ENCODE measurements at places on chromosomes 5 and 9. TPM values are rescaled to one million over a fixed set of nuclear protein-coding genes. Genes with fewer than 3 reads are reported as not detected.

GRCh38 chr9:31153250-31153840 lies 1231.1 kb upstream of the ACO1 start:
- H3K36me3 ChIP-seq = no peaks in the 10 kb centered on the region
- H3K4me3 ChIP-seq = no peak overlapping the region
- H3K27me3 ChIP-seq = no peaks in the 10 kb centered on the region
- no peaks in the 10 kb centered on the region for H3K4me1 ChIP-seq
- H3K27ac ChIP-seq = no peak overlapping the region

DNA sequence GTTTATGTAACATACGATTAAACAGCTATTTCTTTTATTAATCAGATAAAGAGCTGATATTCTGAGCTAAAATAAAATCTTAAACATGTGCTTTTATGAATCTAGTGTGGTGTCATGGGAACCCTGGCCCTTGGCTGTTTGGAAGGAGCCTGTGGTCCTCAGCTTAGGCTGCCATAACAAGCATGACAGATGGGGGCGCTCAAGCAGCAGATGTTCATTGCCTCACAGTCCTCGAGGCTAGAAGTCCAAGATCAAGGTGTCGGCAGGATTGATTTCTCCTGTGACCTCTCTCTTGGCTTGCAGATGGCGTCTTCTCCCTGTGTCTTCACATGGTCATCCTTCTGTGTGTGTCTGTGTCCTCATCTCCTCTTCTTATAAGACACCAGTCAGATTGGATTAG lies 448.2 kb downstream of the GADD45G start:
- no peak overlapping the region for H3K4me3 ChIP-seq
- DNase-seq = no peak
- no peaks in the 10 kb centered on the region for H3K36me3 ChIP-seq
- H3K27me3 ChIP-seq = no peaks in the 10 kb centered on the region
- no peak overlapping the region for H3K27ac ChIP-seq

DNA sequence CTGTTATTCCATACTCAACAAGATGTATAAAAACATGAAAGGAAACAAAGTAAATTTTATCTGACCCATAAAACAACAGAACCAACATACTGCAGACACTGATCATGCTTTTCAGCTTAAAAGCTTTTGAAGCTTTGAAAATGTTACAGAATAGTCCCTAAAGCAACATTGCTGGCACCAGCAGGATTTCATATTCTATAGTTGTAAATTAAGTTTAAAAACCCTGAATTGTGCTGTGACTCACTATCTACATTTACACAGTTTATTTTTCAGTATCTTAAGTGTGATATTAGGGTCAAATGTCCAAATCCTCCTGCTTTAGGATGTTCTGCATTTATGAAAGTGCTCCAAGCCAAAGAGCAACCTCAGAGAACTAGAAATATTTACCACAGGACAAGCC lies 59.9 kb downstream of the ZFR start:
- H3K27ac ChIP-seq = no peak overlapping the region
- H3K36me3 ChIP-seq = no peaks in the 10 kb centered on the region

DNA sequence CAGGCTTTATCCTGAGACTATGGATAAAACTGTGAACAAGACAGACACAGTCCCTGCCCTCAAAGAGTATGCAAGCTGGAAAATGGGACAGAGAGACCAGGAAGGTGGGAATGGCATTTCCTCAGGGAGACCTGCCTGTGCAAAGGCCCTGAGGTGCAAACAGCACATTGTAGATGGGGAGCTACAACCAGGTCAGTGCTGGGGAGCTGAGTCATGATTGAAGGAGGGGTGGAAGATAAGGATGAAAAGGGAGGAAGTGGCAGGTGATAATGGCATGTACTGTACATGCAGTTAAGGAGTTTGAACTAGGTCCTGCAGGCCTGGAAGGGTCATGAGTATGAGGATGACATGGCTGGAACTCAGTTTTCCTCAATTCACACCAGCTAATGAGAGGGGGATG lies 75.5 kb upstream of the BOD1 start:
- H3K27me3 ChIP-seq = no peaks in the 10 kb centered on the region
- no peak overlapping the region for H3K27ac ChIP-seq
- no peaks in the 10 kb centered on the region for H3K36me3 ChIP-seq
- no peak for DNase-seq
- H3K4me3 ChIP-seq = no peak overlapping the region

GRCh38 chr9:96258967-96259366 lies 43.0 kb downstream of the HSD17B3 start:
- H3K4me3 ChIP-seq = no peak overlapping the region
- DNase-seq = no peak
- no peaks in the 10 kb centered on the region for H3K36me3 ChIP-seq
- no peak overlapping the region for H3K27ac ChIP-seq

DNA sequence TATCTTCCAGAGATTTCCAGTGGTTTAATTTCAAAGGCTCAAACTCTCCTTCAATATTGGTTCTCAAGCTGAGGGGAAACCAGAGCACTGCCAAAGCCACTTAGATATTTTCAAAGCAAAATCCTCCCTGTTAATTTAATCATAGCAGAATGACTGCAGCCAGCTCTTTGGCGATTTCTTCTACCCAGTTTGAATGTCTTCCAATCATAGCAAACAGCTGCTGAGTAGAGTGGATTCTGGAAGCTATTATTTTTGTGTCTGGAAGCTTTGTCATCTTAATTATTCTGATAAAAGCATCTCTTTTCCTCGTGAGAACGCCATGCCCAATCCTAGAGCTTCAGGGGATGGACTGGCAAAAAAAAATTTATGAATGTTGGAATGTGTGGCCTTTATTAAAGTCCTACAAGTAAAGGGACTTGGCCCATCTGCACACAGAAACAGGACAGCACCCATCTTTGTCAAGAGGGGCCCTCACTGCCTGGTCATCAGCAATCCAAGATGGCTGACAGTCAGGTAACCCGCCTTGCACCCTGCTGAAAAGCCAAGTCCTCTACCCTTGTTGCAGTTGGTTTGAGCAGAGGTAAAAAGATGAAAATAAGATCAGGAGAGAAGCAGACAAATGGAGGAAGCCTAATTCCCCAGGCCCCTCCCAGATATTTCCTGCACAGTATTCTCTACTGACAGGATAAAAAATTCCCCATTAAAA lies 125.1 kb downstream of the SUSD1 start:
- no peaks in the 10 kb centered on the region for H3K4me1 ChIP-seq
- H3K4me3 ChIP-seq = no peak overlapping the region
- no peaks in the 10 kb centered on the region for H3K27me3 ChIP-seq
- H3K36me3 ChIP-seq = no peaks in the 10 kb centered on the region
- no peak overlapping the region for H3K27ac ChIP-seq

GRCh38 chr9:129282272-129282671 lies 104.2 kb upstream of the IER5L start:
- H3K4me3 ChIP-seq = peak overlapping the region; percentile 6
- no peaks in the 10 kb centered on the region for H3K27me3 ChIP-seq
- H3K27ac ChIP-seq = no peak overlapping the region
- H3K36me3 ChIP-seq = no peaks in the 10 kb centered on the region
- DNase-seq = no peak
- no peaks in the 10 kb centered on the region for H3K4me1 ChIP-seq

DNA sequence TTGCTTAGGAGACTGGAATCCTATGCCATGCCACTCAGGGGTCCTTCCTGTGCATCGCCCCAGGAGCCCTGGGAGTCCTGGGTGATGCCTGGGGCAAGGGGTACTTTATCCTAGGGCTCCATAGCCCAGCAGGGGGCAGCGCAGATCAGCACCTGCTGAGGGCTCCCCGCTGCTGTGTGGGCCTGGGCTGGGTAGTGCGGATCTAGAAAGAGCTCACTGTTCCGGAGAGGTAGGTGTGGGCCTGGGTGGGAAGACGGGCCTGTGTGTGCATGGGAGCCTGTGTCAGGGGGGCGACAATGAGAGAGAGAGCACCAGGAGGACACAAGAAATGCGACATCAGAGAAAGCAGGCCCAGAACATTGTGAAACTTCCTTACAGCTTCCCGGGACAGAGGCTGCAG lies 11.4 kb upstream of the DAB2IP start:
- H3K36me3 ChIP-seq = no peaks in the 10 kb centered on the region
- no peaks in the 10 kb centered on the region for H3K27me3 ChIP-seq
- peak; percentile 23 for DNase-seq
- H3K4me3 ChIP-seq = no peak overlapping the region
- H3K27ac ChIP-seq = no peak overlapping the region
- H3K4me1 ChIP-seq = peaks cover 4% of the 10 kb centered on the region

- H3K4me1 ChIP-seq = peaks cover 4% of the 10 kb centered on the region
- no peak for DNase-seq
- H3K27ac ChIP-seq = peak overlapping the region; percentile 86
- H3K4me3 ChIP-seq = peak overlapping the region; percentile 78
- H3K36me3 ChIP-seq = no peaks in the 10 kb centered on the region
Measured at GRCh38 chr5:134647750-134648424, 698 bp upstream of the SEC24A start.

DNA sequence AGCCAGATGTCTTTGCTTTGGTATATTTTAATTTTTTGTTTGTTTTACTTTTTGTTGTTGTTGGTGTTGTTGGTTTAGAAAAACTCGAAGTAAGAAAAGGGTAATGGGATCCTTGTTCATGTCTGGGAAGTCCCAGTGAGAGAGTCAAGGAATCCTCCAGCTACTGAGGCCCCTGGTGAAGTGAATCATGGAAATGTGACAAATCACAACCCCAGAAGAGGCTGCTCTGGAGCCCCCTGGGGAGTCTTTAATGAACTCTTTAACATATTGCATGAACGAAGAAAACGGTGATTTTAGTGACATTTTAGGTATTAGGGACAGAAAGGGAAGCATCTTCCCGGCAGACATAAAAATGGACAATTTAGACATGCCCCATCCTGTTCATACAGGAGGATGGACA lies 41.3 kb downstream of the TMEM174 start:
- no peaks in the 10 kb centered on the region for H3K36me3 ChIP-seq
- H3K27ac ChIP-seq = no peak overlapping the region
- H3K4me3 ChIP-seq = no peak overlapping the region
- H3K4me1 ChIP-seq = no peaks in the 10 kb centered on the region

DNA sequence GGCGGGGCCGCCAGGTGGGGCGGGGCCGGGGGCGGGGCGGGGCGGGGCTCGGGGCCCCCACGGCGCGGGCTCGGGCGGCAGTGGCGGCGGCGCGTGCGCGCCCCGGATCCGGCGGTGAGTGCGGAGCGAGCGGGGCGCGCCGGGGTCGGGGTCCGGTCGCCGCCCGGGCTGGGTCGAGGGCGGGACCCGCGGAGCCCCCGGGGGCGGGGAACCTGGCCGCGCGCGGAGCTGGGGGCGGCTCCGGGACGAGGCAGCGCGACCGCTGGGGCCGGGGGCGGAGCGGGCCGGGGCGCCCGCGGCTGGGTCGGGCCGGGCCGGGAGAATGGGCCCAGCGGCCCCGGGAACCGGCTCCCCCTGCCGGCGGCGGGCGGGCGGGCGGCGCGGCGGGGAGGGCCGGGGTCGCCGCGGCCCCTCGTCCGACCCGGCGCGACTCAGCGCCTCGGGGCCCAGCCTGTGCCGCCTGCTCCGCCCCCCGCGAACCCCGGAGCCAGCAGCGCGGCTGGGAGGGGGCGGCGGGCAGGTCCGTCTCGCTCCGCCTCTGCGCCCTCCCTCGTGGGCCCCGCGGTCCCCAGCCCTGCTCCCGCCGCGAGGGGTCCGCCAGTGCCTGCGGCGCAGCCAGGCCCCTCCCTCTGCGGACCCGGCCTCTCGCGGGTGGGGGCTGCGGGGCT lies 3.1 kb downstream of the EGFL7 start:
- H3K27me3 ChIP-seq = no peaks in the 10 kb centered on the region
- H3K27ac ChIP-seq = no peak overlapping the region
- H3K4me3 ChIP-seq = peak overlapping the region; percentile 48
- no peaks in the 10 kb centered on the region for H3K36me3 ChIP-seq
- no peaks in the 10 kb centered on the region for H3K4me1 ChIP-seq

- no peak overlapping the region for H3K4me3 ChIP-seq
- H3K27me3 ChIP-seq = no peaks in the 10 kb centered on the region
- no peak for DNase-seq
- no peaks in the 10 kb centered on the region for H3K4me1 ChIP-seq
- no peak overlapping the region for H3K27ac ChIP-seq
Measured at GRCh38 chr9:27377147-27377807, 80.3 kb upstream of the EQTN start.

DNA sequence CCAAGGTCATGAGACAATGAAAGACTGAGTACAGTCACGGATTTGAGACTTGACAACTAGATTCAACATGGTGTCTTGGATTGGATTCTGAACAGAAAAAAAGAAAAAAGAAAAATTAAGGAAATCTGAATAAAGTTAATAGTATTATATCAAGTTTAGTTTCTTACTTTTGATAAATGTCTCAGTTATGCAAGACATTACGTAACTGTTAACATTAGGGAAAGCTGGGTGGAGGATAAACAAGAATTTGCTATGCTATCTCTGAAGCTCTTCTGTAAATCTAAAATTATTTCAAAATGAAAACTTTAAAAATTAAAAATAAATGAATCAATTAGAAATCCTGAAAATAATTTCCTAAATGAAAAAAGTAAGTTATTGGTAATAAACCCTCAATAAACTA lies 14.4 kb upstream of the DCAF12 start:
- no peaks in the 10 kb centered on the region for H3K36me3 ChIP-seq
- H3K27ac ChIP-seq = no peak overlapping the region
- DNase-seq = no peak
- H3K4me1 ChIP-seq = no peaks in the 10 kb centered on the region
- no peaks in the 10 kb centered on the region for H3K27me3 ChIP-seq

DNA sequence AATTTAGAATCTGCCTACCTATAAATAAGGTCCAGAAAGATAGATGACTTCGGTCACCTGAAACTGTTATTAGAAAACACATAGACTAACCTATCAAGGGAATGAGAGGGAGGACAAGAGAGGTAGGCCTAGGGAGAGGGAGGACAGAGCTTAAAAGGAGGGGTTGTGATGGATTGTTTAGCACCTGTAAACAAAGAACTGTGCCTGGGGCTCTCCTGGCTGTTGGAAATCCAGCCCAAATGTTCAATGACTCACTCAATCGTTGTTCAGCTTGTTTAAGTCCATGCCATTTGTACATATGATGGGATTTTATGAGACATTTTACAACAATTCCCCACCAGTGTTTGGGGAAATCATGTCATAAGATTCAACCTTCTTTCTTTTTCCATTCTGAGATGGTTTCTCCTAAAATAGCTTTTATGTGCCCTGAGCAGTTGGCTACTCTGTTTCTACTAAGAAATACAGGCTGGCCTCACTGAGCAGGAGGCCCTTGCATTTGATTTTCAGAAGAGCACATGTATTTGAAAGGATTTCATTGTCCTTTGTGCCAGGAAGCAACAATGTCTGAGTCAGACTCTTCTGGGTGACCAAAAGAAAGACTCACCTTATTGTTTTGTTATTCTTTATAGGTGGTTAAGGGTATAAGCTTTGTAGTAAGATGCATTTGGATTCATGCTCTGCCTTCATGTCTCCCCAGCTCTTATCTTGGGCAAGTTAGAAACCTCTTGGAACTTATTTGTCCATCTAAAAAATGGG lies 48.2 kb upstream of the GPR151 start:
- no peak overlapping the region for H3K27ac ChIP-seq
- no peaks in the 10 kb centered on the region for H3K27me3 ChIP-seq
- H3K4me3 ChIP-seq = no peak overlapping the region

- no peaks in the 10 kb centered on the region for H3K27me3 ChIP-seq
- no peak overlapping the region for H3K4me3 ChIP-seq
- DNase-seq = no peak
Measured at GRCh38 chr5:61609840-61610677, 278.0 kb downstream of the ZSWIM6 start.

GRCh38 chr9:133535306-133535877 lies 888 bp downstream of the ADAMTSL2 start:
- no peak overlapping the region for H3K27ac ChIP-seq
- no peak overlapping the region for H3K4me3 ChIP-seq
- H3K4me1 ChIP-seq = peaks cover 6% of the 10 kb centered on the region
- no peaks in the 10 kb centered on the region for H3K27me3 ChIP-seq
- H3K36me3 ChIP-seq = no peaks in the 10 kb centered on the region

The SLC25A2 gene
- 4.4 TPM for total RNA-seq

The RLN2 gene
- total RNA-seq = 2.5 TPM

The SPATA6L gene
- total RNA-seq = 3.1 TPM

The F2RL2 gene
- not detected for total RNA-seq

The PPP6C gene
- 28.8 TPM for total RNA-seq

The CRHBP gene
- 0.91 TPM for total RNA-seq

The TRIM7 gene
- 6.4 TPM for total RNA-seq

The C9 gene
- not detected for total RNA-seq

Measured in prostate gland (tissue), 2 donors.